ENCODE measurements at places on chromosomes 4 and X.

GRCh38 chr4:40952217-40952616, 202.5 kb downstream of the NSUN7 start:
- DNase-seq = no peak

- no peak for DNase-seq
These were observed 54.6 kb downstream of the ARAP2 start for GRCh38 chr4:36189511-36190226.

DNA sequence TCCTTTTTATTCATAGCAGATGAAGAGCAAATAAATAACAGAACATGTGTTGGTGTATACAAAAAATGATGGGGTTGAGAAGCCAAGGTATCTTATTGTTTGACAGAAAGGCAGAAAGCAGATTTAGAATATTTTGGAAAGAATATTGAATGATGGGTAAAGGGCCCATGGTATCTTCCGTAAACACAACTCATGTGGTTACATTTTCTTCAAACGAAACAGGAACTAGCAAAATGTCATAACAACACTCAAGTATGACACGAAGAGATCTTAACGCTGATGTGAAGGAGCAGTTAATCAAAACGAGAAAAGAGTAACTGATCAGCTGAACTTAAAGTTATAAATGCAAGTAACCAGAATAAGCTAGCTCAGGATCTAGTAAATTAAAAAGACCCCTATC, 195.7 kb upstream of the GK2 start:
- no peak for DNase-seq

DNA sequence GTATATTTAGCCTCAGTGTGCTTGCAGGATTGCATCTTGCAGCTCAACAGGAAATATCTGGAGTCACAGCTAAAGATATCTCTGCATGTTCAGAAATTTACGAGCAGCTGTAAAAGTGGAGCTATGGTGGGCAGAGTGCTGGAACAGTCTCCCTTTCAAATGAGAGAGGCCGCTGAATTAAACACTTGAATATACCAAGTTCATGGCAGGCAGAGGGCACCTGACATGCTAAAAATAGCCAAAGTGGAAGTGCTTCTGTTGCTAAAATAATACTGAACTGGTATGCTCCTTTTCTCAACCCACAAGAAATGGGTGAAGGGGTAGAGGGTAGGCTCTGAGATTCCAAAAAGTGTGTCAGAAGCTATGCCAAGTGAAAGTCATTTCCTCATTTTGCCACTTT, 98.1 kb downstream of the MGST2 start:
- no peak for DNase-seq

DNA sequence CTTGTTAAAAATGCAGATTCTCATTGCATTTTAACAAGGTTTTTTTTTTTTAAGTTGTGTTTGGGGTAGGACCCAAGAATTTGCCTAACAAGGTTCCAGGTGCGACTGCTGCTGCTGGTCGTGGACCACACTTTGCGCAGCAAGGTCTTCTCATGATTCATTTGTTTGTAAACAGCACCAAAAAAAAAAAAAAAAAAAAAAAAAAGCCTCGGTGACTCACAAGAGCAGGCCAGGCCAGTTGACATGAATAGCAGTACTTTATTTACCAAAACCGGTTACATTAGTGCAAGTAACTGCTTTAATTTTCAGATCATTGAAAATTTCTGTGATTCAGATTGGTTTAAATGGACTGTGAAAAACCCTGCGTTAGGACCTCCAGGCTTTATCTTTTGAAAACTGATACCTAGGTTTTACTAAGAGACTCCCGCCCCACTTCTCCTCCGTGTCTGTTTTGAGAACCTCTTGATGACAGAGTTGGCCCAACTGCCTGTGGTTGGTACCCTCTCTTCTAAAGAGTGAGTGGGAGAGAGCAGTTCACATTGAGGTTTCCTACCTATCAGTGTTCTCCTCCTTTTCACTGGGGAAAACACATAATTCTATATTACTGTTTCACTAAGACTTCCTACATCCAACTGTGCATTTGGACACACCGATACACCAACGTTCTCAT, 86.2 kb downstream of the PHEX start:
- DNase-seq = no peak

DNA sequence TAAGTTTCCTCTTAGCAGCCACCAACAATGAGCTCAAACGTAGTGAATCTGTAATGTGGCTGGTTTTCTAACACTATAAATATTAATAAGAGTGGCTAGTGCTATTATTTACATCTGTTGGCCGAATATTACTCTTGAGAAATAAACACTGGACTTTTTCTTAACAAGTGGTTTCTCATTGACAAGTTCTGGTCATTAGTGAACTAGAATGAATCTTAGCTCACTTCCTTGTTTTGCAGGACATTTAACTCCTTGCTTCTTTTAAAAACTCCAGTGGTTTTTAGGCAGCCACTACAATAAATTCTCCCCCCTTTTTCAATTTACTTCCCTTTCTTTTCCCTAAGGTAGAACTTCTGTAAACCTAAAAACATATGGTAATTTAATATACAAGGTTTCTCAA, 177.2 kb downstream of the ARAP2 start:
- DNase-seq = no peak

DNA sequence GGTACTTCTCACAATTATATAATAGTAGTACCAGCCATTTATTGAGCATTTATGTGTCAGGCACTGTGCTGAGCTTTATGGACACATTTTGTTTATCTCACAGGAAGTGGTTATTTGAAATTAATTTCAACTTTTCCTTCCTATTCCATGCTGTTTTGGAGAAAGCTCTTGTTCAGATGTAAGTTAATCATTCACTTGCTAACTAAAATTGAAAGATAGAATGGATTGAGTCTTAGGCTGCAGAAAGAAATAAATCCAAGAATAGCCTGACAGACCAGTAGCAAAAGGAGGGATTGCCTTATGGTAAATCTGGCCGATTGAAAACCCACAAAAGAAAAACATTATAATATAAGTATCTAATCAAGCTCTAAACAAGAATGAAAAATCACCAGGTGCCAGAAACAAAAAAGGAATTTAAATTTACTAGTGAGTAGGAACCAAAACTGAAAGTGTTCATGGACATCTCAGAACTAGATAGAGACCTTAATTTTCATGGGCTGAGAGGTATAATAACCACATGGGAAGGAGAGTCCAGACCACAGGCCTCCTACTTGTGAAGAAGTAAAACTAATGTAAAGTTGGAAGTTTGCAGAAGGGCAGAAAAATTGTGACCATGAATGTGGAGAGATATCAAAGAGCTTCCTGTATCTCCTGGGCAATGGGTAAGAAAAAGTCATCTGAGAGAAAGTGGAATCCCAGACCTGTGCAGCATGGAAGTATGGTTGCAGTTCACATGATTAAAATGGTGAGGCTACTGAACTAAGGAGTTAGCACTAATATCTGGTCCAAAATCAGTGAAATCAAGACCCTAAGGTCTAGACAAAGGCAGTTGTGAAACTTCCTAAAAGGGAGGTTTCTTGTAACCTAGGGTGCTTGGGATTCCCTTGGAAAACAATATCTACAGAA, 38.0 kb downstream of the RADX start:
- DNase-seq = no peak

Measured in LHCN-M2 (cell line).